CD4-positive, alpha-beta T cell (primary cell): ENCODE measurements at places on chromosomes 12 and 14.

GRCh38 chr14:75884198-75884611 is 97.6 kb downstream of the TGFB3 start:
- no peak for DNase-seq

DNA sequence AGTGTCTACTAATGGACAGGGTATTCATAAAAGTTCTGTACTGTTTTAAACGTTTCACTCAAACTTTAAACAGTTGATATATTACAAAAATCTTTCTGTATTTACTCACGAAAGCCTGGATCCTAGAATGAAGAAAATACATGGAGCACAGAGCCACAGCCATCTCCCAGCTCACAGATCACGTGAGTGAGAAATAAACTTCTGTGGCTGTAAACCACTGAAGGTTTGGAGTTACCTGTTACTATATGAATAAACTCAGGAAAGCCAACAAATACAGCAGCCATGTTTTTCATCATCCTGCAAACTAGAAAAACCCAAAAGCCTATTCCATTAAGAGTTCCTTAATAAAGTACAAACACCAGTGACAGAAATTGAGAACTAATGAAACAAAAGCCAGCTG is 867 bp upstream of the TDG start:
- no peak for DNase-seq

- no peak for DNase-seq
Measured at GRCh38 chr14:83893447-83893846, 1636.5 kb upstream of the FLRT2 start.

DNA sequence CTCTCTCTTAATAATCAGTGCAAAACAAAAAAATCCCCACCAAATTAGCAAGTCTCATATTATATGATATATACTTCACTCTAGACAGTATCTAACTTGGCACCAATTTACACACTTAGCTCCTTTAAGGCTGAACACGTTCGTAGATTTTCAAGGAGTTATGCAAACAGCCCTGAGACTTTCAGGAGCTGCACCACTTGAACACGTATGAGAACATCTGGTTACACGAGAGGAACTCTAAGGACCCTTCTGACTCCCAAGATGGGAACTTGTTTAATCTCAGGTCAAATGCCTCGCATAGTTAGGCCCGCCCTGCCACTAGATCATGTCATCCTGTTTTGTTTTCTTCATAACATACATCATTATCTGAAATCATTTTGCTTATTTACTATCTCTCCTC is 10.0 kb downstream of the SPRING1 start:
- no peak for DNase-seq

- DNase-seq, result no peak
Measured at GRCh38 chr12:109900752-109901580, 892 bp downstream of the TCHP start.

- DNase-seq, result no peak
Measured at GRCh38 chr12:63849106-63849620, 4.7 kb downstream of the SRGAP1 start.

DNA sequence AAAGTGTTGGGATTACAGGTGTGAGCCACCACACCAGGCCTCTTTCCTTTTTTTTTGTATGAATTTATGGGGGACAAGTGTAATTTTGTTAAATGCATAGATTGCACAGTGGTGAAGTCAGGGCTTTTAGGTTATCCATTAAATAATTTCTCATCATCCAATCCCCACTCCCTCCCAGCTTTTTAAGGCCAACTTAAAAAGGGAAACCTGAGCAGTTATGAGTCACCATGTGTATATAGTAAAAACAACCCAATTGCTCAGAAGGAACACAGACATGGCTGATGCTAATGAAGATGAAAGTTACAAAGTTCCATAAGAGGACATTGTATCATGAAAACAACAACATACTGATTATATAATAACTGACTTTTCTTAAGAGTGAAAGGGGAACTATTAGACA is 25.6 kb upstream of the ARID2 start:
- DNase-seq, result no peak

- DNase-seq, result no peak
Measured at GRCh38 chr14:100599981-100600380, 12.8 kb upstream of the BEGAIN start.

GRCh38 chr14:96194657-96195431 is 9.8 kb upstream of the BDKRB2 start:
- DNase-seq, result no peak
